ENCODE measurements at places on chromosomes 4 and X. TPM values are rescaled to one million over a fixed set of nuclear protein-coding genes. Genes with fewer than 3 reads are reported as not detected.

GRCh38 chr4:5120468-5120867 lies 69.2 kb downstream of the STK32B start:
- DNase-seq = no peak

GRCh38 chrX:69133921-69134542 lies 31.2 kb downstream of the PJA1 start:
- peak; percentile 79 for DNase-seq

GRCh38 chr4:129428454-129428853 lies 332.5 kb downstream of the C4orf33 start:
- DNase-seq = no peak

GRCh38 chrX:86263526-86263925 lies 115.3 kb downstream of the DACH2 start:
- DNase-seq = no peak

DNA sequence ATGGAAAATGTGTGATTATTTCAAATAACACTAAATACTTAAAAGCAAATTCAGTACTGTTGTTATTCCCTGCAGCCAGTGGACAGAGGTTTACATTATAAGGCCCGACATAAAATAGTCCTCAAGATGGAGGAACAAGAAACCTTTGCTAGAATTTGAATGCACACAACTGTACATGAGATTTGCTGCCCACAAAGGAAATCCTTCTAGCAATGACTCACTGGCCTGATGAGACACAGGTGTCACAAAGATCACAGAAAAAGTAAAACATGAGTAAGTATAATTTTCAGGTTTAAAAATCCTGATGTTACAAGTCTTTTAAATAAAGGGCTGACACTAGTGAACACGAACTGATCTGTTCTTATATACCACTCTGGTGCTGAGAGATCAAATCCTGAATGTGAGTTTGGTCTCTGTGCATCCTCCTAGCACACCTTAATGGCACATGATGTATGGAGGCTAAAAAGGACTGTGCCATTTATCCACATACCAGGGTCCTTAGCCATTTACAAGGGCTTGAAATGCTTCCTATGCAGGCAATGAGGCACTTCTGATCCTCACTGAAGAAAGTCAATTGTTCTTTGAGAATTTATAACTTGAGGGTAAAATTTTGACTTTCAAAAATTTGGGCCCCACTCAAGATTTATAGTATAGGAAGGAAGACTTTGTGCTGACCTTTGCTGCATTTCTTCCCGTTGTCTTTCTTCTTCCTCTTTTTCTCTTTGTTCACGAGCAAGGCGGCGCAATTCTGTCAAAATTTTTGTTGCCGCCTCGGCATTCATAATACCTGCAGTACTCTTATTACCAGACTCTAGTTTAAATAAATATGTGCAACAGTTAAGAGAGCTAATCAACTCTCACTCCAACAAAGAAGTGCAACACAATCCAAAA lies 23.0 kb downstream of the MAP7D3 start:
- DNase-seq = peak; percentile 65

DNA sequence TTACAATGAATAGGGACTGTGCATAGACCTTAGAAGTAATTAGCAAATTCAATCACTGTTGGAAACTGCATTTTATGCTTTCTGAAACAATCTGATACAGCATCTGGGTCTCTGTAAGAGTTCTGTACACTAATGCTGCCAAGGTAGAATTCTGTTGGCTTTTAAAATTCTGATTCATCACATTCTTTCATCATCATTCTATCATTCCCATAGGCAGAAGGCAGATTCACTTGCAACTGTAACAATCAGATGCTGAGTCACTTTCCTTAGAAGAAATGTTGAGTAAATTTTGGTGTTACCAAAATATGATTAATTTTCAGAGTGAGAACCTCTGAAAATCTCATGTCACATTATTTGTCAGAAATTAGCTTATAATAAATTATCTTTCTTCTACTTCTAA lies 267.2 kb downstream of the MAPK10 start:
- peak; percentile 78 for DNase-seq

- DNase-seq = no peak
These were observed 58.9 kb upstream of the SPP1 start for GRCh38 chr4:87916626-87917025.

GRCh38 chr4:76584241-76585152 lies 149.5 kb downstream of the SHROOM3 start:
- DNase-seq = no peak

DNA sequence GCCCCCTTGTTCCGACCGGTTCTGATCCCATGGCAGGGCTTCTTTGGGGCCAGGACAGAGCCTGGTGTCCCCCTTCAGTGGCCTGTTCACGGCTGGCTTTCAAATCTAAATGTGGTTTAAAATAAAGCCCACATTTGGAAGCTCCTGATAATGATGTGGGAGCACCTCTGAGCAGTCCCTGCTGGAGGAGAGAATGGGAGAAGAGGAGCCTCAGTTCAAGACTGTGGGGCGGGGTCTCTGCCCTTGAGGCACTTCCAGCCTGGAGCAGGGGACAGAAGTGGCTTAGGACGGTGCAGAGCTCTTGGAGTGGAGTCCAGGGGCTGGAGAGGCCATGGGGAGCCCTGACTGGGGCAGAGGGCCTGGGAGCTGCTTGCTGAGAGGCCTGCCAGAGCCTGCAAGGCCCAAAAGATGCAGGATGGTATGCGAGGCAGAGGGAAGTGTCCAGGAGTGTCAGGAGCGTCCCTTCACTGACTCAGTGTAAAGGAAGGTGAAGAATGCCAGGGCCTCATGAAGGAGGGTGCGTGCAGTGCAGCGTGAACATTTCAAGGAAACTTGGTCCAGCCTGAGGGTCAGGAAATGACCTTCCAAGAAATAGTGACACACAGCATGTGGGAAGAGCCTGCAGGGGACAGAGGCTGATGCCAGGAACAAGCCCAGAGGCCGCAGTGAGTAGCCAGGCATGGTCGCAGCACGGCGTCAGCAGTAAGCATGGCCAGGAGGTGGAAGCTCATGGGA lies 21.1 kb upstream of the TADA2B start:
- DNase-seq = peak; percentile 91

DNA sequence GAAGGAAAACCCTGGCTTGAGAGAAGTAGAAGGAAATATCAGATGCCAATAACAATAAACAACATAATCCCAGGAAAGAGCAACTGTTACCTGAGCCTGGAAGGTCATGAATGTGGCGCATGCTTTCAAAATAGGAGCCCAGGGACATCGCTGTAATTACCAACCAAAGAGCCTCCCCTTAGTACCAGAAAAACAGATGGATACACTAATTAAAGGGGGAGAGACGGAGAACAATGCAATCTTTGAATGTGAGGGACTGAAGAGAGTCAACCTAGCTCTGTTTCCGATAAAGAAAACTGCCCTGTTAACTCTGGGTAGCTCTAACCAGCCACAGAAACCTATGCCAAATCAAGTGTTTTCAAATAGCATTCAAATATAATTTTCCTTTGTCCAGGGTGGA lies 161.4 kb downstream of the ENOX2 start:
- no peak for DNase-seq

- DNase-seq = peak; percentile 58
These were observed 125.1 kb downstream of the ARX start for GRCh38 chrX:24890677-24891076.

DNA sequence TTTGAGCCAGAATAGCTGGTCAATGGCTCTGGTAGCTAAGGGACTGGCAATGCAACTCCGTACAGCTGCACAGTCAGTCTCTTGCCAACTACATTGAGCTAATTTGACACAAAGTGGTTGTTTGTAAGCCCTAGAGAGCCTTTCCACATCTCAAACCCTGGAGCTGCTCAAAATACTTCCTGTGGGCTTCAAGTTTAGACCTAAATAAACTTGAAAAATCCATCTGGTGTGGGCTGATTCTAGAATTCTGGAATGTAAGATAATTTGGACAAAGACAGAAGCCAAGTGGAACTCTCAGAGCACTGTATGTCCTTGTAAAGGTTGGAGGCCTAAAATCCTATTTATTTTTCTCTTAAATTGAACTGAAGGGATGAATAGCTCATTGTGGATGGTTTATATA lies 380.8 kb downstream of the SPRY1 start:
- no peak for DNase-seq

DNA sequence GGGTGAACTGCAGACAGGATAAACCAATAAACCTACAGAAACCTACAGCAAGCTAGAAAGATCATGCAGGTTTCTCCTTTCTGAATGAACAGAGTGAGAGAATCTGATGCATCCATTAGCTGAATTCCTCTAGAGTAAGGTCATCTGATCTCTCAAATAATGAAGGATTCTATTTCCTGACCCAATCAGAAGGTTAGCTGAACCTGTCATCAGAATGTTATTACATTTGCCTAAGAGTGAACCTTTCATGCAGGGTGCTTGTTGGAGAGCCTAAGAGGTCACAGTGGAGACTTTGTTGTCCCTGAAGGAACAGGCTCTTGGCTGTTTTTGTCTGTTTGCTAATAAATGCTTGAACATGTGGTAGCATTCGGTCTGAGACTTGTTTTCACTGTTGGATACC lies 24.0 kb downstream of the MEPE start:
- no peak for DNase-seq

- DNase-seq = peak; percentile 60
These were observed 18.7 kb downstream of the FAM184B start for GRCh38 chr4:17762726-17763125.

- DNase-seq = no peak
These were observed 33.0 kb downstream of the GEMIN8 start for GRCh38 chrX:13996650-13997049.

GRCh38 chrX:23515028-23515427 lies 152.3 kb upstream of the PRDX4 start:
- DNase-seq = no peak

GRCh38 chr4:173130687-173131086 lies 37.9 kb upstream of the GALNT7 start:
- DNase-seq = no peak

GRCh38 chr4:142817442-142817841 lies 28.7 kb downstream of the INPP4B start:
- DNase-seq = peak; percentile 97

DNA sequence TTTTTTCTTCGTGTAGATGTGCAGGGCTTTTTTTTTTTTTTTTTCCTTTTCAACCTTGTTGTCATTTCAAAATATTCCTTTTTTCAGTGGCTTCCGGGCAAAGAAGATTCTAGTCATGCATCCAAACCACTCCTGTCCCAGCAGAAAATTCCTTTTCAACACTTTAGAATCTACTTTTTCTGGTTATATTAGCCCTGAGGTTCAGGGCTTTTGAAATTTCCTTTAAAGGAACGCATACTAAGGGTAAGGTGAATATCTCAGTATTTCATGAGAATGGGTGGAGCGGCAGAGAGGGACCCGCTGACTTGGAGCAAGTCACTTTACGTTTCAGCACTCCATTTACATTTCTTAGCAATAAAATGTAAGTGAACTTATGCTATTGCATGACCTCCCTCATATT lies 15.6 kb upstream of the TENM3 start:
- DNase-seq = no peak

DNA sequence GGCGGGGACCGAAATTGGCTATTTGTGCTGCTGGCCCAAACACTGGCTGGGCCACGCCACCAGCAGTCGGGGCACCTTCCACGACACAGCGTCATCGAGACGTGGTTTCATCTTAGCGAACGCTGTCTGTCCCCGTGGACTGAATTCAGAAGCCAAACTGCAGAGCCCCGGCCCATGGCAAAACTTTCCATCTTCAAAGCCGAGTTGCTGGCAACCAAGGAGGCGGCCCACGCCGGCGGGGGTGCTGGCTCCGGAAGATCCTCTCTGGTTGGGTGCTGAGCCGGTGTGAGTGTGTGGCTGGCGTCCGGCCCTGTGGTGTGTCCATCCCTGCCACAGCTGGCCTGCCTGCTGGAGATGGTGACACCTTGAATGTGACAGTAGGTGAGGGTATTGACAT lies 96.6 kb upstream of the ADRA2C start:
- DNase-seq = no peak

- DNase-seq = no peak
These were observed 30.4 kb downstream of the FNIP2 start for GRCh38 chr4:158799013-158799770.

DNA sequence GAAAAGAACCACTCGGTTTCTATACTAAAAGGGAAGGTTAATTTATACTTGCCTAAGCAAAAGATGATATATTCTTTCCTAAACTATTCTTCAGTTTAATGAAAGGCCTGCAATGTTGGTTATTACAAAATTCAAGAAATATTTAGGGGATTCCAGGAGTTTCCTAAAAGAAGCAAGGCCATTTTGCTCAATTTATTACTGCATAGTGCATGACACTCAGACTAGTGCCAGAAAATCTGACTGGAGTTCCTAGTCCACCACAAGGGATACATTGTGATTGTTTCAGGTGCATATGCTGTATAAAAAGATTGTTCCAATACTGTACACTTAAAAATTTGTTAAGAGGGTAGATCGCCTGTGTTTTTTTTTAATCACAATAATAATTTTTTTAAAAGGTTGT lies 78.7 kb downstream of the CAPN6 start:
- no peak for DNase-seq

GRCh38 chr4:43133566-43133965 lies 241.1 kb downstream of the GRXCR1 start:
- peak; percentile 89 for DNase-seq

- DNase-seq = no peak
These were observed 111.2 kb upstream of the ZNF827 start for GRCh38 chr4:146049802-146050201.

DNA sequence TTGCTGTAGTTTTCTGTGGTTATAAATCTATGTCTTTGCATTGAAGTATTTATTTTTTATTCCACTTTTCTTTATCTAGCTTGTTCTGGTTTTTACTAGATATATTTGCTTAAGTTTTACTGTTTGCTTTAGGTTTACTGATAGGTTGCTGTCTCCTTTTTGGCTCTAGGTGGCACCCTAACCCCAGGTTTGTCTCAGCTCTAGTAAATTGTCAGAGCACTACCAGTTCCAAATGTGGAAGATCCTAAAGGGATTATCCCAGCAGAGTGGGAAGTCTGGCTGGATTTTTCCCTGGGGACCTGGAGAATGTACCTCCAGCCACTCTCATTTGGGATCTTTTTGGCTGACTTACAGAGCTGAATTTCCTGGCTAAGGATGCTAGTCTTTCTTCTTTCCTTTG lies 106.1 kb downstream of the PBDC1 start:
- peak; percentile 67 for DNase-seq

DNA sequence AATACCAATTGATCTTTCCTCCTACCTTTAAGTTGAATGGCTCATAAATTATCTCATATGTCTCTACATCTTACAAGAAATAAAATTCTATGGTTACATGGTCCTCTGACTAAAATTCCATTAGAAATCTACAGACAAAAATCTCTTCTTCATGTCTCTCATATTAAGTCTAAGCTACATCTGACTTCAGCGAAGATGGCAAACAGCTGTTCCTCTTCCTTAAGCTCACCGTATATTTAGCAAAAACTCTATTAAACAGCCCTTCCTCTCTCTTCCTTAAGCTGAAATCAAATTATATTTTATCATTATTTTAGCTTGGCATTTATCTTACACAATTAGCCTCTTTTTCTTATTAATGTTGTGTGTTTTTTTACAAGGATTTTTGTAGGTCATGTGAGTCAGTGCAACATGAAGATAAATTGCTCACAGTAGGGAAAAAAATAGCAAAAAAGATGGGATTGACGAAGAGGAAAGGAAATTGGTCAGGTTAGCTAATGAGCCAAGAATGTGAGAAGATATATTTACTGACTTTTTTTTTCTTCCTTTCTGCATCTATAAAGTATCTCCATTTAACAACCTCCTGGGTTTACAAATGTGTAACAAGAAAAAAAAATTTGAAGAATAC lies 2412.8 kb downstream of the ARAP2 start:
- peak; percentile 6 for DNase-seq

Gene DCAF4L1
- 0.63 TPM for total RNA-seq

Gene SHROOM2
- total RNA-seq = 8.6 TPM

Gene CWH43
- total RNA-seq = 3.0 TPM

Gene KLB
- total RNA-seq = not detected

Gene ZDHHC9
- 29.0 TPM for total RNA-seq

Gene ZNF157
- 0.07 TPM for total RNA-seq

Gene AKAP4
- not detected for total RNA-seq

Gene KDR
- total RNA-seq = 0.63 TPM

Gene C1QTNF7
- not detected for total RNA-seq

Gene NDNF
- total RNA-seq = not detected

Gene DDX60
- total RNA-seq = 6.3 TPM

Gene FRMD7
- total RNA-seq = not detected
